ENCODE measurements at places on chromosomes 5 and 9. TPM values are rescaled to one million over a fixed set of nuclear protein-coding genes. Genes with fewer than 3 reads are reported as not detected.

GRCh38 chr5:180352116-180353047 is 754 bp downstream of the GFPT2 start:
- no peak for DNase-seq
- H3K27ac ChIP-seq, result peak overlapping the region; percentile 75
- H3K36me3 ChIP-seq, result no peaks in the 10 kb centered on the region
- peaks cover 33% of the 10 kb centered on the region for H3K4me1 ChIP-seq
- H3K27me3 ChIP-seq, result no peaks in the 10 kb centered on the region
- peak overlapping the region; percentile 61 for H3K4me3 ChIP-seq

GRCh38 chr5:64831996-64832395 is 63.3 kb downstream of the CWC27 start:
- H3K4me1 ChIP-seq, result peaks cover 14% of the 10 kb centered on the region
- no peak overlapping the region for H3K4me3 ChIP-seq
- DNase-seq, result no peak
- no peaks in the 10 kb centered on the region for H3K36me3 ChIP-seq
- no peaks in the 10 kb centered on the region for H3K27me3 ChIP-seq
- no peak overlapping the region for H3K27ac ChIP-seq

GRCh38 chr9:107942291-107942690 is 452.7 kb upstream of the KLF4 start:
- H3K27ac ChIP-seq, result no peak overlapping the region
- no peaks in the 10 kb centered on the region for H3K27me3 ChIP-seq
- H3K36me3 ChIP-seq, result no peaks in the 10 kb centered on the region
- H3K4me3 ChIP-seq, result no peak overlapping the region
- DNase-seq, result no peak

The MEIKIN gene
- not detected for total RNA-seq

The LECT2 gene
- not detected for total RNA-seq

The SLC34A3 gene
- total RNA-seq, result not detected
